Testis (tissue), 5 donors: ENCODE measurements at places on chromosomes 4 and X.

- DNase-seq: no peak
Observed at GRCh38 chrX:130098210-130098552, 12.1 kb downstream of the ELF4 start.

GRCh38 chrX:122187069-122187713 is 996.9 kb upstream of the GRIA3 start:
- no peak for DNase-seq

GRCh38 chr4:156190615-156191014 is 236.9 kb upstream of the CTSO start:
- no peak for DNase-seq

DNA sequence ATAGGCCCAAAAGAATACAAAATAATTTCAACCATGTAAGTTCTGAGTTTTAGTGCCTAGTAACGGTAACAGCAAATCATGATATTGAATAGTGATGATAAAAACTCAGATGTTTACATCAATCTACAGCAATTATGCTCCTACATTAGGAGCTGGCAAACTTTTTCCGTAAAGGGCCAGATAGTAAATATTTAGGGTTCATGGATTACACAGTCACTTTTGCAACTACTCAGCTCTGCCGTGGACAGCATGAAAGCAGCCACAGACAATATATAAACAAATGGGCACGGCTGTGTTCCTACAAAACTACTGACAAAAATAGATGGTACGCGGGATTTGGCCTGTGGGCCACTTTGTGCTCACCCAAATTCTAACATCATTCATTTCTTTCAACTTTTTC is 167.8 kb upstream of the NAP1L5 start:
- no peak for DNase-seq

DNA sequence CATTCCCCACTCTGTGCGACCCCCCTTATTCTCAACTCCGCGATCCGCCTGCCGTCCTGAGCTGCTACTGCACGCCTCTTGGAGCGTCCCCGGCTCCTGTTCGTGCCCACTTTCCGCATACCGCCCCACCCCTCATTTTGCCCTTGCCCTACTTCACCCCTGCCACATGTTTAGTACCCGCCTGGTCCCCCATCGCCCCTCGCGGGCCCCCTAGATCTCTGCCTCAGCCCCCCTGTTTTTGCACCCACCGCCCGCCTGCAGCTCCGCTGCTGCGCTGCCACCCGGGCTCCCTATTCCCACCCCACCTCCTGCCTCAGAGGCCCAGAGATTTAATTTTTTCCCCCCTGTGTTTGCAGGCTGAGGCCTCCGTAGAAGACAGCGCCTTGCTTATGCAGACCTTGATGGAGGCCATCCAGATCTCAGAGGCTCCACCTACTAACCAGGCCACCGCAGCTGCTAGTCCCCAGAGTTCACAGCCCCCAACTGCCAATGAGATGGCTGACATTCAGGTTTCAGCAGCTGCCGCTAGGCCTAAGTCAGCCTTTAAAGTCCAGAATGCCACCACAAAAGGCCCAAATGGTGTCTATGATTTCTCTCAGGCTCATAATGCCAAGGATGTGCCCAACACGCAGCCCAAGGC is 1.4 kb downstream of the MAGED1 start:
- peak; percentile 56 for DNase-seq

DNA sequence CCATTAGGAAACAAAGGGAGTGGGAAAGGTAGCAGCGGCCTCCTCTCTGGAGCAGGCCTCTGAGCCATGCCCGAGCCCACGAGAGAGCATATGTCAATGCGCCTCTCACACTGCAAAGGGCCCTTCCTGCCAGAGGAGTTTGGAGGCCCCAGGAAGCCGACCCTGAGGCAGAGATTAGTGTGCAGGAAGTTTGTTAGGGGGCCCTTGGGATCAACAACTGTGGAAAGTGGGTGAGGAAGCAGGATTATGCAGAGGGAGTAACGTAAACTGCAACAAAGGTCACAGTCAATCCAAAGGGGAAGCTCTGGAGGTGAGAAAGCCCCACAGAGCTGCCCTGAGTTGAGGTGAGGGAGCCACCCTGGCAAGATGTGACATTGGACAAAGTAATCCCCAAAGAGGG is 17.4 kb downstream of the RTL5 start:
- no peak for DNase-seq

- no peak for DNase-seq
Observed at GRCh38 chrX:32443841-32444240, 767.5 kb downstream of the DMD start.
